Activated CD8-positive, alpha-beta T cell treated with anti-CD3 and anti-CD28 coated beads, Interleukin-2, amount 10 ng/mL, durations not matched to agents 7 days and 5 days (primary cell): ENCODE measurements at places on chromosomes 1 and 21.

DNA sequence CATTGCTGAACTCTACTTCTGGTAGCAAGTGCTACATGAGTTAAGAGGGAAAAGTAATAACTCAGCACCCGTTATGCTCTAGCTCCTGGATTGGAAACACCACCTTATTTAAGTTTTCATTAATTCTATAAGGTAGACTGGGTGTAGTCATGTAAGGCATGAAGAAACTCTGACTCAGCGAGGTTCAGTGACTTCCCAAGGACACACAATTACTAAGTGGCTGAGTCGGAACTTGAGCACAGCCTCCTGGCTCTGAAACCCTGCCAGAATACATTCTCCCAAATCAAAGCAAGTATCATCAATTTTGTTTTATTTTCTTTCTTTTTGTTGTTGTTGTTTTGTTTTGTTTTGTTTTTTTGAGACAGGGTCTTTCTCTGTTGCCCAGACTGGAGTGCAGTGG, 29.1 kb upstream of the SCCPDH start:
- DNase-seq, result no peak

DNA sequence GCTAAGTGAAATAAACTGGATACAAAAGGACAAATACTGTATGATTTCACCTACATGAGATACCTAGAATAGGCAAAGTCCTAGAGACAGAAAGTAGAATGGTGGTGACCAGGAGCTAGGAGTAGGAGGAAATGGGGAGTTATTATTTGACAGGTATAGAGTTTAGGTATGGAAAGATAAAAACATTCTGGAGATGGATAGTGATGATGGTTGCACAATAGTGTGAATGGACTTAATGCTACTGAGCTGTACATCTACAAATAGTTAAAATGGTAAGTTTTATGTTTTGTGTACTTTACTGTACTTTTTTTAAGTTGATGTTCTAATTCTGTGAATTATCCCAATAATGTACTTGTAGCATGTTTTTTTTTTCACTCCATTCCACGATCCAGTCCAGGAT, 59.5 kb upstream of the RALGPS2 start:
- no peak for DNase-seq

DNA sequence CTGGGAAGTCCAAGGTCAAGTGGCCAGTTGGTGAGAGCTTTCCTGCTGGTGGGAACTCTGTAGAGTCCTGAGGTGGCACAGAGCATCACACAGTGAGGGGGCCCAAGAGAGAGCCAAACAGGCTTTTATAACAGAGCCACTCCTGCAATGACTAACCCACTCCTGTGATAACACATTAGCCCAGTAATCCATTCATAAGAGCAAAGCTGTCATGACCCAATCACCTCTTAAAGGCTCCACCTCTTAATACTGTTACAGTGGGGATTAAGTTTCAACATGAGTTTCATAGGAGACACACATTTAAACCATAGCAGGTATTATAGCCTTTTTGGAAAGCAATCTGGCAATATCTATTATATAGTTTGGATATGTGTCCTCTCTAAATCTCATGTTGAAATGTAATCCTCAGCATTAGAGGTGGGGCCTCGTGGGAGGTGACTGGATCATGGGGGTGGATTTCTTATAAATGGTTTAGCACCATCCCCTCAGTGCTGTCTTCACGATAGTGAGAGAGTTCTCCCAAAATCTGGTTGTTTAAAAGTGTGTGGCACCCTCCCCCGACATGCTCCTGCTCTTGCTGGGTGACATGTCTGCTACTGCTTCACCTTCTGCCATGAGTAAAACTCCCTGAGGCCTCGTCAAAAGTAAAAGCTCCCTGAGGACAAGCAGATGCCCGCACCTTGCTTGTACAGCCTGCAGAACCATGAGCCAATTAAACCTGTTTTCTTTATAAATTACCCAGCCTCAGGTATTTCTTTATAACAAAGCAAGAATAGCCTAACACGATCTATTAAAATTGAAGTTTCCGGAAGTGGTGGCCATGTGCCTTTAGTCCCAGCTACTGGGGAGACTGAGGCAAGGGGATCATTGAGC, 64.5 kb downstream of the CD58 start:
- DNase-seq, result peak; percentile 20

GRCh38 chr1:60942291-60942690, 140.1 kb upstream of the NFIA start:
- DNase-seq, result no peak

DNA sequence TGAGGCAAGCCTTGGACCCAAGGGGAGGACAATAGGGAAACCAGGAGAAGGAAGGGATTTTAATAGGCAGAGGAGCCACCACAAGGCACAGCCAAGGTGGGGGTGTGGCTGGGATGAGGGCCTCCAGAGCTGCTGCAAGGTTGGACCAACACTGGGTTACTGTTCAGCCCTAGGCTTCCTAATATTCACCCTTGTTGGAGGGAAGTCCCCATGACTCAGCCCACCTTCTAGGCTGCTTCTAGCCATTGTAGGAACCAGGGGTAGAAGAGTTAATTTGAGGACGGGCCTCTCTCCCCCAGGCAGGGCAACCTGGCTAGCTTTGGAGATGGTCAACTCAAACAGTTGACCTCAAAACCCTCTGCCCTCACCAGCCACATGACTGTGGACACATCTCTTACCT, 59.5 kb downstream of the KCNN3 start:
- DNase-seq, result no peak

- no peak for DNase-seq
Measured at GRCh38 chr1:39084191-39084590, 58.0 kb downstream of the NDUFS5 start.

GRCh38 chr21:46666941-46667740, 31.7 kb downstream of the PRMT2 start:
- DNase-seq, result peak; percentile 28

DNA sequence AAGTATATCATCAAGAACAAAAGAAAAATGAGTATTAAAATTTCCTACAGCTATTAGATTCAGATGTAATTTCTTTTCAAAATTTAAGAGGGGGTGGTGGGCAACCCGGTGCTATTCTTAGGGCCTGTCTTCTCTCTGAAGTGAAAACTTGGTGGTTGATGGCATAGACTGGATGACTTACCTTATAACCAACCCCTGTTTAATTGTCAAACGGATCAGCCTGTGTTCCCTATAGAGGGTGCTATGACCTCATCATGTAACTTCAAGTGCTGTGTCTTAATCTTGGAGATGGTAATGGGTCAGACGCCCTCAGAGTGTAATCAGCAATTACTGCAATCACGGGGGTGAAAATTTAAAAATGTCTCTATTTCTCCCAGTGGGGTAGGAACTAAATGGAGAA, 176.2 kb downstream of the PCP4 start:
- no peak for DNase-seq

DNA sequence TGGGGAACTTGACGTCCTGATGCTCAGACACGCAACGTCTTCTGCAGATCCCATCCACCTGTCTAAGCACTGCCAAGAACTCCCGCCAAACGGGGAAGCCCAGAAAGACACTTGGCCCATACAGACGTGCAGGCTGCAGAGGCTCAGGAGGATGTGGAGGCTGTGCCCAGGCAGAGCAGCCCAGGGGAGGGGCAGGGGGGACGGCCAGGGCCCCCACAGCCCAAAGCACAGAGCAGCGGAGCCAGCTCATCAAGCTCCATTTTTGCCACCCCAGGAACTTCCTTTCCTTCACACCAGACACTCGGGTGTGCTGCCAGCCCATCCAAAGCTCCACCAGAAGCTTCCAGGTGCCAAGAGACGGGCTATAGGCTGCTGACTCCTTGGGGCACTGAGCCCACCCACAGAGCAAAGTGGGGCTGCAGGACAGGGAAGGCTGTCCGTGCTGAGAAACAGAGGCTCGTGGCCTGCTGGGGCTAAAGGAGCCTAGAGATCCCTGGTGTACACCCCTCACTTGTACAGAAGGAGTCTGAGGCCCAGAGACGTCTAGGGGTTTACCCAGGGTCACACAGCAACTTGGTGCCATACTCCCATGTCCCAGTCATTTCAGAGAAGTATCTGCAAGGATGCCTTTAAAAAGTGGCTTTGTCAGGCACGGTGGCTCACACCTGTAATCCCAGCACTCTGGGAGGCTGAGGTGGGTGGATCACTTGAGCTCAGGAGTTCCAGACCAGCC, 59.1 kb downstream of the ACOT7 start:
- no peak for DNase-seq

- no peak for DNase-seq
Measured at GRCh38 chr1:205998457-205999241, 4.5 kb downstream of the RAB7B start.

DNA sequence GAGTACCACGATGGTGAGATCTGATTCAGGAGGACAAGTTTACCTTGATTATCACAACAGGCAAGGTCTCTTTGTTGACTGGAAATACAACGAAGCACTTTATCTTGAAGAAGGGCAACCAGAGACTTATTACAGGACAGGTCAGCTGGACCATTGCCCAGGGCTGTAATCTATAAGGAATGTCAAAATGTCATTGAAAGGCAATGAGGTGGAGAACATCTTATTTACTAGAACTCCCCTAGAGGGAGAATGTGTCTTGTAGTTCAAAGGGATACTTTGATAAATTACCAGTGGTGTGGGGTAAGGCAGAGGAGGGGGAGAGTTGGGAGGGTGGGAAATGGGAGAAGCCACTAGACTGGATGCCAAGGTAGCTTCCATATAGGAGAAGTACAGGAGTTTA, 212.3 kb downstream of the NCAM2 start:
- no peak for DNase-seq

- no peak for DNase-seq
Measured at GRCh38 chr1:80384959-80385358, 1378.4 kb upstream of the ADGRL4 start.

- no peak for DNase-seq
Measured at GRCh38 chr1:218481116-218481775, 136.1 kb downstream of the TGFB2 start.

DNA sequence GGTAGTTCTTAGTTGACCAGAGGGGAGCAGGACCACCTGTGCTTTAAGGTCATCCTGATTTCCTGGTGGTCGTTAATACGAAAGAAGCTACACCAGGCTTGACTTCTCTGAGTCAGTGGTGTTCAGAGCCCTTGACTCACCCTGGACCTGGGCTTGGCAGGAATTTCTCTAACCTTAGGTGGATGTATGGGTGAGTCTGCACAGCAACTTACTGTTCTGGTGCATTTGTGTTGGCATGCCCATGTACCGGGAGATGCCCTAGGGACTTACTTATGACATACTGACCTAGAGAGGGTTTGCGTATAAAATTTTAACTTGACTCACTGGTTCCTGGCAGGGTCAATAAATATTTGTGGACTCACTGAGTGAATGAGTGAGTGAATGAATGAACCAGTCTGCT, 304.6 kb downstream of the DISC1 start:
- no peak for DNase-seq

- DNase-seq, result no peak
Measured at GRCh38 chr1:179831852-179832699, 45.5 kb downstream of the TOR1AIP2 start.

- no peak for DNase-seq
Measured at GRCh38 chr1:115283681-115284146, 54.3 kb downstream of the NGF start.

DNA sequence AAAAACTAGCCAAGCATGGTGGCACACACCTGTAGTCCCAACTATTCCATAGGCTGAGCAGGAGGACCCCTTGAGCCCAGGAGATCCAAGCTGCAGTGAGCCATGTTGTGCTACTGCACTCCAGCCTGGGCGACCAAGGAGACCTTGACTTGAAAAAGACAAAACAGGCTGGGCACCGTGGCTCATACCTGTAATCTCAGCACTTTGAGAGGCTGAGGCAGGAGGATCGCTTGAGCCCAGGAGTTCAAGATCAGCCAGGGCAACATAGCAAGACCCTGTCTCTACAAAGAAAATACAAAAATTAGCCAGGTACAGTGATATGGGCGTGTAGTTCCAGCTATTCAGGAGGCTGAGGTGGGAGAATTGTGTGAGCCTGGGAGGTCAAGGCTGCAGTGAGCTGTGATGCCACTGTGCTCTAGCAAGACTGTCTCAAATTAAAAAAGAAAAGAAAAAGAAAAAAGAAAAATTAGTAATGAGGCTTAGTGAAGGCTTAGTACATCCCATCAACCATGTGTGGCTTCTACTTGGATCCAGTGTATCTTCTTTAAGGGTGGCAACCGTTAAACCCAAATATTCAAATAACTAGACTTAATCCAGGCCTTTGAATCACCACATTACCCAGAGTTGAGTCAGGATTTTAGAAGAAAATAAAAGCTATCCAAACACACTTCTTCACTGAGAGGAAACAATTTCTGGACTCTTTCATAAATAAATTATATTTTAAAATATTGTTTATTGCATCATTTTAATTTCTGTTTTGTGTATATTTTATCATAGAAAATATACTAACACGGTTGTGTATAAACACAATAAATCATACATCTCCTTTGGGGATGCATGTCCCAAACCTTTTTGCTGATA, 74.3 kb upstream of the RAB4A start:
- DNase-seq, result no peak

- no peak for DNase-seq
Measured at GRCh38 chr1:233005703-233006102, 55.3 kb downstream of the NTPCR start.

GRCh38 chr21:26124896-26125295, 45.7 kb downstream of the APP start:
- no peak for DNase-seq

- DNase-seq, result no peak
Measured at GRCh38 chr21:25688275-25689155, 46.2 kb downstream of the ATP5PF start.
